Colonic mucosa (tissue), 4 donors: ENCODE measurements at places on chromosomes 13 and 19.

DNA sequence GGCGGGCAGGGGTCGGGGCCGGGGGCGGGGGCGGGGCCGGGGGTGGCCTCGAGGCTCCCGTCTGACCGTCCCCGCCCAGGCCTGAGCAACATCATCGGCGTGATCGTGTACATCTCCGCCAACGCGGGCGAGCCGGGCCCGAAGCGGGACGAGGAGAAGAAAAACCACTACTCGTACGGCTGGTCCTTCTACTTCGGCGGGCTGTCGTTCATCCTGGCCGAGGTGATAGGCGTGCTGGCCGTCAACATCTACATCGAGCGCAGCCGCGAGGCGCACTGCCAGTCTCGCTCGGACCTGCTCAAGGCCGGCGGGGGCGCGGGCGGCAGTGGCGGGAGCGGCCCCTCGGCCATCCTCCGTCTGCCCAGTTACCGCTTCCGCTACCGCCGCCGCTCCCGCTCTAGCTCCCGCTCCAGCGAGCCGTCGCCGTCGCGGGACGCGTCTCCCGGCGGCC lies 9.4 kb upstream of the CACNG6 start:
- no peak for DNase-seq

- no peak for DNase-seq
Observed at GRCh38 chr13:52848455-52849195, at the start of gene PCDH8. Gene PCDH8, minus strand, starts transcription at chr13:52848640. Its CDS starts 204 bp downstream, at chr13:52848436.

- no peak for DNase-seq
Observed at GRCh38 chr13:80012251-80012650, 328.7 kb downstream of the SPRY2 start.

- no peak for DNase-seq
Observed at GRCh38 chr13:99380921-99381645, 73.9 kb upstream of the GPR183 start.

GRCh38 chr13:79534596-79534995 lies 53.6 kb downstream of the NDFIP2 start:
- DNase-seq: no peak

DNA sequence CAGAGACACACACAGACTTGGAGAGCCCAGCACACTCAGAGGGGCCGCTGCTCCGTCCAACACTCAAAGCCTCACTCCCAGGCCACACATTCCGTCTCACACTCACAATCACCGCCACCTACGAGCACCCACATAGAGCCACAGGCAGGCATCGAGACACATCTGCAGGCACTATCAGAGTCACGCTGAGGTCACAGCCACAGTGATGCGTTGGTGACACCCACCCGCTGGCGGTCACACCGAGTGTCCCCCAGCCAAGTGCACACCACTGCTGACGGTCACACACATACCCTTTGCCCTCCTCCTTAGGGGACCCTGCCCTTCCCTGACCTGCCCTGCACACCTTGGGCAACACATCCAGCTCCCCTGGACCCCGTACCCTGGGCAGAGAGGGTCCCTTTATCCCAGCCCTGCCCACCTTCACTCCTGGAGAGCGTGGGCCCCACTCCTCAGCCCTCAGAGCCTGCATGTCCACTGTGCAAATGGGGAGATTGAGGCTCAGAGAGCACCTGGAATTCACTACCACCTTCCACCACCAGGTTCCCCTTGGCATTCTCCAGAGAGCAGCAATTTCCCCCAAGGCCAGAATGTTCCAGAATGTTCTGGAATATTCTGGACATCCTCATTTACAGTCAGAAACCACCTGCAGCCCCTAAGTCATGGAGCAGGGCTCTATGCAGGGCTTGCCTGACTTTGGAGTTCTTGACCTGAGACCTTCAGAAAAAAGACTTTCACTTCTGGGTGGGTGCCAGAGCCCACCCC lies 5.4 kb downstream of the FUT5 start:
- DNase-seq: no peak

DNA sequence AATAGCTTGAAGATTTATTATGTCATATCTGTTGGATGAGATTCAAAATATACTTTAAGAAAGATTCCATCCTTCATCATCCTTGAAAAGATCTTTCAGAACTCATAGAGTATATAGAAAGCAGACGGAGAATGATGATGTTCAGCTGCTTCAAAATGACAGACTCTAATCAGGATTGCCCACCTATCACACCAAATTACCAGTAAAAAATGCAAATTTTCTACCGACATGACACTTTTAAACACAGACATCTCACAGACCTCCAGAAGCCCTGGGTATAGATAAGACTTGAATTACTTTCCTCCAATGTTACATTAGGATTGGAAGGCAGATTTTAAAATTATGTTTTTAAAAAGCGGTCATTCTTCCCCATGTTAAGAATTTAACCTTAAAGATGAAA lies 235.5 kb downstream of the GPC6 start:
- DNase-seq: no peak

GRCh38 chr19:54905803-54906511 lies at the start of gene NCR1:
Gene NCR1, plus strand, starts transcription at chr19:54906148. Its CDS starts 40 bp downstream, at chr19:54906188.
- DNase-seq: no peak

DNA sequence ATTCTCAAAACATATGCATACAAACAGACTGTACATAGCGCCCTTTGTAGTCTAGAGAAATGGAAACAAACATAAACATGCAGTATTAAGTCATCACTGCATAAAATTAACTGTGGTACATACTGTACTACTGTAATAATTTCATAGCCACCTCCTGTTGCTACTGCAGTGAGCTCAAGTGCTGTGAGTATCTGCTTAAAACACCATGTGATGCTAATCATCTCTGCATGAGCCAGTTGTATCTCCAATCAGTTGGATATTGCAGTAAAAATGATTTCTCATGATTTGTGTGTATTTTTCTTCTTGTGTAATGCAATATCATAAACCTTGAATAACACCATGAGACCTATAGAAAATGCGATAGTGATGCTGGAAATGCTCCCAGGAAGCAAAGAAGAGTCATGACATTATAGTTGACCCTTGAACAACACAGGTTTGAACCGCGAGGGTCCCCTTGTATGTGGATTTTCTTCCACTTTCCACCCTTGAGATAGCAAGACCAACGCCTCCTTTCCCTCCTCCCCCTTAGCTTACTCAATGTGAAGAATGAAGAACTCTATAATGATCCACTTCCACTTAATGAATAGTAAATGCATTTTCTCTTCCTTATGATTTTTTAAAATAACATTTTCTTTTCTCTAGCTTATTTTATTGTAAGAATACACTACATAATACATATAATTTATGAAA lies 4.1 kb downstream of the TNFSF13B start:
- DNase-seq: no peak

GRCh38 chr19:31118986-31119385 lies 230.2 kb downstream of the TSHZ3 start:
- DNase-seq: no peak
